ENCODE measurements at places on chromosomes 3 and 15.

DNA sequence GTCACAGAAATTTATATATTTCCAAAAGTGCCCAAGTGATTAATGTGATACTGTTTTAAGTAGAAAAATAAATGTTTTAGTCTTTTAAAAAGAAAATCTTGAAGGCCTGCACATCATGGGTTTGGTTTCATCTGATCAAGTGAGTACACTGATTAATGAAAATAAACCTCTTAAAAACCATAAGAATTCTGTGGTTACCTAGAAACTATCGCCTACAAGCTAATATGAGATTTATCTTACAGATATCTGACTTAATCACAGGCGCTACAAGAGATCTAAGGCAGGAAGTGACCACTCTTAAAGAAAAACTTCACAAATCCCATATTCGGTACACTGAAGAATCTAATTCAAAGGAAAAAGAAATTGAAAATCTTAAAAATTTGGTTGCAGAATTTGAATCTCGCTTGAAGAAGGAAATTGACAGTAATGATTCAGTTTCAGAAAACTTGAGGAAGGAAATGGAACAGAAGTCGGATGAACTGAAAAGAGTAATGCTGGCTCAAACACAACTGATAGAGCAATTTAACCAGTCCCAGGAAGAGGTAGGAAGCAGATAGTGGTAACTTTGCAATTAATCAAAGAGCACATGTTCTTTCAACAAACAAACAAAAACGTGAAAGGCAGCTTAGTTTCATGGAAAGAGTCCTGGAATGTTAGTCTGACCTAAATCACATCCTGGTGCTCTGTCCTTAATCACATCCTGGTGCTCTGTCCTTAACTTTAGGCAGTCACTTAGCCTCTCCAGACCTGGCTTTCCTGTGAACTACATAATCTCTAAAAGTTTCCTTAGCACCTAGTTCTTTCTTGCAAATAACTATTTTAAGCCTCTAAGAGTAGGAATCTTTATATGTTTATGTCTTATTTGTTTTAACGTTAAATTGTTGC, 131.8 kb downstream of the CCNL1 start:
- DNase-seq: no peak

DNA sequence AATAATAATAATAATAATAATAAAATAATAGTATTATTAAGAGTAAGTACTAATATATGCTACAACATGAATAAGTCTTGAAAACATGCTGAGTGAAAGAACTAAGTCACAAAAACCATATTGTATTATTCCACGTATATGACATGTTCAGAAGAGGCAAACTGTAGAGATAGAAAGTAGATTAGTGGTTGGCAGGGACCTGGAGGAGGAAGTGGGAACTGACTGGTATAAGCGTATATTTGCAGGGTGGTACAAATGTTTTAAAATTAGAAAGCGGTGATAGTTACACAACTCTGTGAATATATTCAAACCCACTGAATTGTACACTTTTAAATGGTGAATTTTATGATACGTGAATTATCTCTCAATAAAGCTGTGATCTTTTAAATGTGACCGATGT, 32.8 kb downstream of the LRRK1 start:
- DNase-seq: no peak

DNA sequence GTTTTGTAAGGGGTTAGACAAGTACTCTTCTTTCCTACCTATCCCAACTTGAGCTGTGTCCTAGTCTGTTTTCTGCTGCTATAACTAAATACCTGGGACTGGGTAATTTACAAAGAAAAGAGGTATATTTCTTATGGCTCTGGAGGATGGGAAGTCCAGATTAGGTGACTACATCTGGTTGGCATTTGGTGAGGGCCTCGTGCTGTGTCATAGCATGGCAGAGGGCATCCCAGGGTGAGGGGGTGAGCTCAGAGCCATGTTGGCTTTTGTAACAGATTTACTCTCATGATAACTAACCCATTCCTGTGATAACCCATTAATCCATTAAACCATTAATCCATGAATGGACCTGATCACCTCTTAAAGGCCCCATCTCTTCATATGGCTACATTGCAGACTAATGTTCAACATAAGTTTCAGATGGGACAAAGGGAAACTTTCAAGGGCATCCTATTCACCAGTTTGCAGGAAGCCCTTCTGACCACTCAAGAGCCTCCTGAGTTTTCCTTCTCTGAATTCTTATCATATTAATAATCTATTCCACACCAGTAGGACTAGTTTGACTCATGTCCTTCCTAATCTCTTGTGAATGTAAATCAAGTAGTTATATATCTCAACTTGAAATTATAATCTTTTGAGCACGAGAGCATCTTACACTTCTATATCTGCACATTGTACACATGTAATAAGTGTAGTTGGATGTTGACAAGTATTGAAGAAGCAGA, 185.7 kb upstream of the ZPLD1 start:
- no peak for DNase-seq

DNA sequence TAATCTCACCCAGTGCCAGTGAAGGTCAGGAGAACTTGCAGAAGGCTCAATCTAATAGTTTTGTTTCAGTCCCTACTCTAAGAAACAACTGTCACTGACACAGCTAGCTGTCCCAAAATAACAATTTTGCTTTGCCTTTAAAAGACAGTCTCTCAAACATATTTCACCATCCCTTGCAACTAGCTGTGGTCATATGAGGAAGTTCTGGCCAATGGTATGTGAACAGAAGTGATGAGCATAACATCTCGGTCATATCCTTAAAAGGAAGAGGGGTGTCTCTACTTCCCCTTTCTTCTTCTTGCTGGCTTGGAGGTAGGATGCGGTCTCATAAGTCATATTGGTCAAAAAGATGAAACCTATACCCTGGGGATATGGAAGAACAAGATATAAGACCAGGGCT, 198.1 kb downstream of the NEK10 start:
- no peak for DNase-seq

- no peak for DNase-seq
Observed at GRCh38 chr3:48364840-48365239, 7.2 kb upstream of the FBXW12 start.

DNA sequence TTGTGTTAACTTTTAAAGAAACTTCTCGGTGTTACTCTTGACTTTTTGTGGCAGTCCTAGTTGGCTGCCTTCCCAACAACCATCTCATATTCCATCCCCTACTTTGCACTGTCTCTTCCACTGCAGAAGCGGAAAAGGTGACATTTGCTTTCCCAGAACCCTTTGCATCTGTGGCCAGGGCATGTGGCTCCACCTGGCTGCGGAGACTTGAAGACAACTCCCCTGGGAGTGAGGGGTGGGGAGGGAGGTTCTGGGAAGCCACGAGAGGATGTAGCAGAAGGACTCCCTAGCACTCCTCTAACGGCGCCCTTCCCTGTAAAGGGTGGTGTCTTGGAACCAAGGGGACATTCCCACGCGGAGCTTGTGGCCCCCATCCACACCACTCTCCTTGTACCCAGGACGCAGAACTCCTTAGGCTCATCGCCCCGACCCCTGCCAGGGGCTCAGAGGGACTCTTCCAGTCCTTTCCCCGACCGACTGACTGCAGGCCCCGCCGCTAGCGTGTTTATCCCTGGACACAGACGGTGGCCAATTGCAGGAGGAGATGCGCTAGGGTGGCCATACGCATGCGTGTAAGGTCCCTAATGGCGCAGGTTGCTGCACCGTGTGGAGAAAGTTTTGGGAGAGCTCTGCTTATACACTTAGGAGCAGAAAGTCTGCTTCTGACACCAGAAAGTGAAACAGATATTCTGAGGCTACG, 33.2 kb upstream of the SECISBP2L start:
- no peak for DNase-seq

- DNase-seq: no peak
Observed at GRCh38 chr3:185823078-185824044, 1.5 kb downstream of the IGF2BP2 start.

DNA sequence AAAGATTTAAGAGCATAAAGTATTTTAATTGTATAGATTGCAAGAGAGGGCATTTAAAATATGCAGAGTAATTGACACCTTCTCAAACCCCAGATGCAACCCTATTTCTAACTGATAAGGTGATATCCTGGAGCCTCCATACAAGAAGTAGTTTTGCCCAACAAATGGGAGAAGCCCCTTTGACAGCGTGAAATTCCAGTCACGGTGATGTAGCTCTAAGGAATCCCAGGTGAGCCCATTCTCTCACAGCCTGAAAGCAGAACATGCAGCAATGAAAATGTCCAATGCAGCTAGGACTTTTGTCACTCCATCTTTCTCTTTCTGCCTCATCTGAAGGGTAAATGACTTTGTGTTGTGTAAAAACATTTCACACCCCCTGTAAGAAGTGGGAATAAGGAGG, 96.4 kb downstream of the TMEM212 start:
- DNase-seq: no peak

DNA sequence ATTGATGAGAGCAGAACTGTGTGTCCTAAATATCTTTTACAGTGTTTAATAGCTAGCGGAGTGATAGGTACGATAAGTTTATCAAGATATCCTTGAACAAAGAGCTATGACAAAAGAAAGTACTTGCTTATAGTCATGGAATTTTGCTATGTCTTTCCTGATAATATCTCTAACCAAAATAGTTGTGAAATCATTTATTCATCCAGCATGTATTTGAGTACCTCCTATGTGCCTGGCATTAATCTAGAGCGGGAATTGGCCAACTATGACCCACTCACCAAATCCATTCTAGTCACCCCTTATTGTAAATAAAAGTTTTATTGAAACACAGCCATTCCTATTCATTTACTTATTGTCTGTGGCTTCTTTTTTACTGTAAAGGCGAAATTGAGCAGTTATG, 46.6 kb downstream of the ZFAND6 start:
- no peak for DNase-seq

DNA sequence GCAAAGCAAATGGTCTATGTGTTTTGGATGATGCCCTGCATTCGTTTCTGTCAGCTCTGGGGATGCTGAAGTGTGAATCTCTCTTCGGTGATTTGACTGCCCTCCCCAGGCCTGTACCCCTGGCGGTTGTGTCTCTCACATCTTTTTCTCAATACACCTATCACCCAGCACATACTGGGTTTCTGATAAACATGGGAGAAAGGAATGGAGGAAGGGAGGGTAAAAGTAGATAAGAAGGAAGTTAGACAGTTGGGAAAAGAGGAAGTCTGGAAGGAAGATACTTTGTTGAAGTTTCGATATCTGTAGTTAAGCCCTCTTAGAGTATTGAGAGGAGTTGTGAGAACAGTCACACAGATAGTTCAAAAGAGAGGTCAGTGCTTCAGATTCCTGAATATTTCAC, 35.8 kb upstream of the LRTM1 start:
- DNase-seq: no peak

GRCh38 chr3:43074901-43075689, 30.8 kb downstream of the POMGNT2 start:
- no peak for DNase-seq

GRCh38 chr15:77535845-77536244, 96.9 kb downstream of the LINGO1 start:
- DNase-seq: no peak

- DNase-seq: no peak
Observed at GRCh38 chr3:196169836-196170240, 41.4 kb downstream of the ZDHHC19 start.

DNA sequence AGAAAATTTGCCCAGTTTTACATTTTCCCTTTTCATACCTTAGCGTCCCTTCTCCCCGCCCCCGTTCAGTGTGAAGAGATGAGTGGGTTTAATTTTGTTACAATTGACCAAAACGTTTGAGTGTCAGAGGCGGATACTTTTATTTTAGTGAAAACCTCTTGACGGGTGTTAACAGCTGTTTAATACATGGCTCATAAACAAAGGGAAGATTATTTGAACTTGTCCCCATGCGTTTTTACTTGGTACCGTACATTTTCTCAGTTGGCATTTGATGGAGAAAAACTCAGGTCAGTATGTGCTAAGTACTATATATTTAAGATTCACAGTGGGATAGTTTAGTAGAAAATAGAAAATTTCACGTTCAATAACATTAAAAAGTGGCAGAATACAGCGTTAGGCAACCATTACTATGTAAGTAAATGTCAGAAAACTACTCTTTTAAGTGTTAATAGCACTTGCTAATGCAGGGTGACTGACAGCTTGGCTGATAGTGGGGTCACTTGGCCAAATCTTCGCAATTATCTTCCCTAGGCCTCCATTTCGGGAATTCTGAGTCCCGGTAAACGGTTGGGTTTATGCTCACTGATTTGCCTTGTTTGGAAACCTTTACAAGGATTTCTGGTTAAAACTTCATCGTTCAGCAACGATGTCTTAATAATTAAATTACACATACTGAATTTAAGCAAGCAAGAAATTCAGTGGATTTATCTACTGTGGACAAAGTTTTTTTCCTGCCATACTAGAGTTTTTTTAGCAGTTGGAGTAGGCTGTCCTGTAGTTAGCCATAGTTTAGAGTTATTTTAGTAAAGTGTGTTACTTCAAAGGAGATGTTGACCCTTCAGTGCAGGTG, 4.8 kb downstream of the CHD2 start:
- no peak for DNase-seq

DNA sequence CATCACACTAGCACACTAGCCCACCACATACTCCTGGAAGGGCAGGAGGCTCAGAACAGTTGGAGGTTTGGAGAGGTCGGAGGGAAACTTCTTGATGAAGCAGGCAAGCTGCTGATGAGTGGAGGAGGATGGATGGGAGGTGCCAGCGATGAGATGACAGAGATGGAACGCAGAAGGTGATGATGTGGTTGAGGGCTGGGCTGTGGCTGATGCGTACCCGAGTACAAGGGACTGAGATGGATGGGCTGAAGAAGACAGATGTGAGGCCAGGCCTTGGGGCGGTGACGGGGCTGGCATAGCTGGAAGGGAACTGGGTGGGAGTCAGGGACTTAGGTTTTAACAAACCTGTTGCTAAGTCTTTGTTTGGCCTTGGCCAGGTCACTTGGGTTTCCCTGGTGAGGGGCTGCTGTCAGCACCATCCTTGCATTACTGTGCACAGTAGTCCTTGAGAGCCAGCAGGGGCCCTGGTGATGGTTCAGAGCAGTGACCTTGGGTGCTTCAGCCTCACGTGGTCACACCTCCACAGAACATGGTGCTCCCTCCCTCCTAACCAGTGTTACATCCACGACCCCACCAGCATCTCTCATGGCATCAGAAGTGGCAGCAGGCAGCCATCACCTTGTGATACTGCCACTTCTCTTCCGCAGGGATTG, 164.5 kb downstream of the SLCO3A1 start:
- DNase-seq: no peak

GRCh38 chr15:45064386-45064785, 41.4 kb downstream of the SORD start:
- DNase-seq: no peak

DNA sequence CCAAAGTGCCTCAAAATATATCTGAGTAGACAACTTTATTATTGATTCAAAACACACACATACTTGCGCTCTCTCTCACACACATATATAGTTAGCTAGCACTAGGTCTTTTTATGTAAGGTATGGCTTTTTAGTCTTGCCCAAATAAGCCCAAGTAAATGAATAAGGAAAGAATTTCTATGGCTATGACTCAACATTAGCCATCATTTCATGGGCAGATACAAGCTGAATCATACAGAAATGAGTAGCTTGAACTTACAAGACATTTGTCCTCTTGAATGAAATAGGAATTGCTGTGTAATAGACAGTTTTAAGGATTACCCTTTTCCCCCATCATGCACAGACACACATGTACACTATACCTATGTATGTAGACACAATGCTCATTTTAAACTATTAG, 4.9 kb downstream of the CADPS start:
- DNase-seq: no peak
